ENCODE measurements at places on chromosomes 4 and X.

DNA sequence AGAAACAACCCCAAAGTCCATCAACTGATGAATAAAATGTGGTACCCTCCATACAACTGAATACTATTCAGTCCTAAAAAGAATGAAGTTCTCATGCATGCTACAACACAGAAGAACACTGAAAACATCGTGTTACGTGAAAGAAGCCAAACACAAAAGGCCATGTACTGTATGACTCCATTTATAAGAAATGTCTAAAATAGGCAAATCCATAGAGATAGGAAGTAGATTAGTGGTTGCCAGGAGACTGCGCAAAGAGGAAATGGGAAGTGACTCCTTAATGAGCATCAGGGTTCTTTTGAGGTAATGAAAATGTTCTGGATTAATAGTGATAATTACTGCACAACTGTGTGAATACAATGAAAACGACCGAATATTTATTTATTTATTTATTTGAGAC is 23.4 kb downstream of the FBXW7 start:
- no peak for DNase-seq

- no peak for DNase-seq
These were observed 237.9 kb upstream of the GK2 start for GRCh38 chr4:79645942-79646341.

GRCh38 chrX:28158019-28158777 is 176.9 kb upstream of the DCAF8L1 start:
- no peak for DNase-seq

DNA sequence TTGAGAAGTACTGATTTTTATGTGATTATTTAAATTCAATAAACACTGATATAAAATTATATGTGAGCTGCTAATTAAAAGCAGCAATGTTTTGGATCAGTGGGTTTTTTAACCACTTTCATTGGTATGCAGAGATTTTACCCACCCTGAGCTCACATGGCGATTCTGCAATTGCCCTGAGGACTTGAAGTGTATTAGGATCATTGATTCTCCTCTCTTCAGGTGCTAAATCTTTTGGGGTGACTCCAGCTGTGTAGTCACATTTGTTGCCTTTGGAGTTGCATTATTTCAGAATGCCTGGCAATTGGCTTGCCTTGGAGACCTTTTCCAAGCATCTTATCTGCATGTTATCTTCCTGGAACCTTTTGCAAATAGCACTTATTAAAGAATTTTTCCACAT is 51.3 kb downstream of the UGT8 start:
- no peak for DNase-seq

- no peak for DNase-seq
These were observed 48.8 kb upstream of the FAM9A start for GRCh38 chrX:8849945-8850344.

GRCh38 chr4:100913685-100914084 is 395.9 kb upstream of the EMCN start:
- no peak for DNase-seq

- no peak for DNase-seq
These were observed 25.2 kb upstream of the ZFX start for GRCh38 chrX:24124244-24124799.

GRCh38 chrX:4091046-4091760 is 377.8 kb upstream of the PRKX start:
- no peak for DNase-seq

- DNase-seq, result no peak
These were observed 110.5 kb upstream of the ZNF518B start for GRCh38 chr4:10567766-10568165.

DNA sequence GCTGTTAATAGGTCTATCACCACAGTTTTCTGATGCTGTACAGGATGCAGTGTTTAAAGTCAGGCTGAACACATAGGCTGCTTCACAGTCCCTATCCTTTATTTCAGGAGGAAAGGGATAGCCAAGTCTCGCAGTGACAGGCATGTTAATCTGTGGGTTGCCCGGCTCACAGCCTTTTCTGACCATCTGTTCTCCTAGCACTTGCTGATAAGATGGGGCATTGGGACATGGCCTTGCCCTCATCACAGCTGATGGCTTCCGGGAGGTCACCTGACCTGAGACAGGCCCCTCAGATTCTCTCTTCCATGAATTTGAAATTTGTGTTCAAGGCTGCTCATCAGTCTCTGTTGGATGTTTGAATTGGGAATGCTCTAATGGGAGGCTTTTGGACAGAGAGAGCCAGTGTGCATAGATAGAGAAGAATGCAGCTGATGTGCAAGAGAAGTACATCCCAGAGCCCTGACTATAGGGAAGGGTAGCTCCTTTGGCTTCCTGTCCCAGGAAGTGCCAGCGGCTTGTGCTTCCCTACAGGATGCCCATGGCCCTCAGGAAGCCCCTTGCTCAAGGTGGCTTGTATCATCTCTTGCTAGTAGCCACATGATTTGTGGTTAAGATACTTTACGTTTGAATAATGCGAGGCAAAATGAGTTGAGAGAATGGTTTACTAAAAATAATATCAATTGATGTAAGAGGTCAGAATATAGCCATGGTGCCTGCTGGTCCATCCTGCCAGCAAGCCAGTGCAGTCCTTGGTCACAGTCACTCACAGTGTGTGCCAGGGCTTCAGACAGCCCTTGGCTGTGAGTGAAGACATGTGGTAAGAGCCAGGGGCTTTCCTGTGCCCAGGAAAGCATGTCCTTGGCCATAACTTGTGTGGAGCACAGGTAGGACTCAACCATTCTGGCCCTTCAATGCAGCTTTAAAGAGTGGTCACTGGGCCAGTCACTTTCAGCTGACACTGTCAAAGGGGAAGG is 88.6 kb downstream of the TSPAN7 start:
- no peak for DNase-seq

DNA sequence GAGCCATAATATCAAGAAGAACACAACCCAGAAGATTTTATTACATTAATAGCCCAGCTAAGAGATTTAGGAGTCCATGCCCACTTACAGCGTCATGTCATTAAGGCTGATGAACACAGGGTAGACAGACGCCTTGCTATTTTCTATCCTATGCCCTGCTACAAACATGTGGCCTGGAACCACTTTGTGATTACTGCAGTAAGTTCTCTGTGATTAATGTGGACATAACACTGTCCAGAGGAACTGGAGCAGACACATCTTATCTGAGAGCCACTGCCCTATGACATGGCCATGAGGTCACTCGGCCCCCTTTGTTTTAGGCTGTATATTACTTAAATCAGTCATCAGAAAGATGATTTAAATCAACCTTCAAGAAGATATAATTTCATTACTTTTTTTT is 211.7 kb downstream of the MAML3 start:
- DNase-seq, result no peak

DNA sequence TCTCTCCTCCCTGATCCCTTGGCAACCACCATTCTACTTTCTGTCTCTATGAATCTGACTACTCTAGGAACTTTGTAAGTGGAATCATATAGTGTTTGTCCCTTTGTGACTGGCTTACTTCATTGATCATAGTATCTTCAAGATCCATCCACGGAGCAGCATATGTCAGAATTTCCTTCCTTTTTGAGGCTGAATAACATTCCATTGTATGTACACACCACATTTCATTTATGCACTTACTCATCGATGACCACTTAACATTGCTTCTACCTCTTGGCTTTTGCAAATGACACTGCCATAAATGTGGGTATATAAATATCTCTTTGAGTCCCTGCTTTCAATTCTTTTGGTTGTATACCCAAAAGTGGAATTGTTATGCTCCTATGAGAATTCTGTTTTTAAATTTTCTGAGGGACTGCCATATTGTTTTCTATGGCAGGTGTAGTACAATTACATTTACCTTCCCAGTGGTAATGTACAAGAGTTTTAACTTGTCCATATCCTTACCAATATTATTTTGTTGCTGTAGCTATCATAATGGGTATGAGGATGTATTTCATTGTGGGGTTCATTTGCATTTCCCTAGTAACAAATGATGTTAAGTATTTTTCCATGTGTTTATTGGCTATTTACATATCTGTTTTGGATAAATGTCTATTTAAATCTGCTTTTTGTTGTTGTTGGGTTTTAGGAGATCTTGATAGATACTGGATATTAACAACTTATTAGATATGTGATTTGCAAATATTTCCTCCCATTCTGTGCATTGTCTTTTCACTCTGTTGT is 466.1 kb downstream of the C4orf33 start:
- no peak for DNase-seq

DNA sequence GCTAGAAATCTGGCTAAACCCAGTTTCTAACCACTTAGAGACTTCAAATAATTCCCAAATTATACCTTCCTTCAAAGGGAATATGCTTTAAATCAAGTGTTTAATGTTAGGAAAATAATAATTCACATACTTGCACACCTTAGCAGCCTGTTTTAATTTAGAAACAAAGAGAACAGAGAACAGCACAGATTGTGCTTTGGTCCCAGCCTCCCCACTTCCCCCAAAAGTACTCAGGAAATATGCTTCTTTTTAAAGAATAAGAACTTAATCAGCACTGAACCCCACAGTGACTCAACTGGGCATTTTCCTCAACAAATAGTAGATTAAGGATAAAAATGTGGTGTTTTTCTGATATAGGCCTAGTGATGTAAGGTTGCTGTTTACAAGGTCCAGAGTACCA is 295.8 kb downstream of the GBA3 start:
- DNase-seq, result no peak

- no peak for DNase-seq
These were observed 50.9 kb downstream of the CORIN start for GRCh38 chr4:47786958-47787370.

GRCh38 chr4:75502671-75503070 is 11.5 kb downstream of the RCHY1 start:
- no peak for DNase-seq

DNA sequence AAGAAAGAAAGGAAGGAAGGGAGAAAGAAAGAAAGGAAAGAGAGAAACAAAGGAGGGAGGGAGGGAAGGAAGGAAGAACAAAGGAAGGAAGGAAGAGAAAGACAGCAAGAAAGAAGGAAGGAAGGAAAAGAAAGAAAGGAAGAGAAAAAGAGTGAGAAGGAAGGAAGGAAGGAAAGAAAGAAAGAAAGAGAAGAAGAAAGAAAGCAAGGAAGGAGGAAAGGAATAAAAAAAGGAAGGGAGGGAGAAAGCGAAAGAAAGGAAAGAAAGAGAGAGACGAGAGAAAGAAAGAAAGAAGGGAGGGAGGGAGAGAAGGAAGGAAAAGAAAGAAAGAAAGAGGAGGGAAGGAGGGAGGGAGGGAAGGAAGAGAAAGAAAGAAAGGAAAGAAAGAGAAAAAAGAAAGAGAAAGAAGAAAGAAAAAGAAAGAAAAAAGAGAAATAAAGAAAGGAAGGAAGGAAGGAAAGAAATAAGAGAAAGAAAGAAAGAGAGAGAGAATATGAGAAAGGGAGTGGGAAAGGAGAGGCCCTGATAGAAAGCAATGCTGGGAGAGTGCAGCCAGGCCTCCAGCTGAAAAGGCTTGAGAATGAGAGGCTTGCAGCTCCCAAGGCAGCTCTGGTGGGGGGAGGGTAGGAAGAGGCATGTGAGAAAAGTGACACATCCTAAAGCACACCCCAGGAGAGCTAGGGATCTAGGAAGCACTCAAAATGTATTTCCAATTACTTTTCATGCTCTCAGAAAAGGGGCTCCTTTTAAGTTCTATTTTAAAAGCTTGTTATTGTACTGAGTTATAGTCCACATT is 134.0 kb upstream of the ZIC3 start:
- no peak for DNase-seq

DNA sequence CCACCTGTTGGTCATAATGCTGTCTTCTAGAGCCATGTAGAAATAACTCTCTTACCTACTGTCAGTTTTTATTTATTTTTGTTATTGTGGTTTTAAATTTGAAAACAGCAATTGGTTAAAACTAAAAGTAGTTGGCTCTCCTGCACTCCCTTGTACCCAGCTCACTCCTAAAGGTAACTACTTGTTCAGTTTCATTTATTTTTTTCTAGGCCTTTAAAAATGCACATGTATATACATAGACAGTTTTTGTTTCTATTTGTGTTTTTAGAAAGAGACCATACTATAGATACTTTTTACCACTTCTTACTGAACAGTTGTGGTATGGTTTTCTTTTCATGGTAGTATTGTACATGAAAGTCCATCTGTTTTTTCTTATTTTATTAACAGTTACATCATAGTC is 16.8 kb downstream of the SMAD1 start:
- DNase-seq, result no peak

DNA sequence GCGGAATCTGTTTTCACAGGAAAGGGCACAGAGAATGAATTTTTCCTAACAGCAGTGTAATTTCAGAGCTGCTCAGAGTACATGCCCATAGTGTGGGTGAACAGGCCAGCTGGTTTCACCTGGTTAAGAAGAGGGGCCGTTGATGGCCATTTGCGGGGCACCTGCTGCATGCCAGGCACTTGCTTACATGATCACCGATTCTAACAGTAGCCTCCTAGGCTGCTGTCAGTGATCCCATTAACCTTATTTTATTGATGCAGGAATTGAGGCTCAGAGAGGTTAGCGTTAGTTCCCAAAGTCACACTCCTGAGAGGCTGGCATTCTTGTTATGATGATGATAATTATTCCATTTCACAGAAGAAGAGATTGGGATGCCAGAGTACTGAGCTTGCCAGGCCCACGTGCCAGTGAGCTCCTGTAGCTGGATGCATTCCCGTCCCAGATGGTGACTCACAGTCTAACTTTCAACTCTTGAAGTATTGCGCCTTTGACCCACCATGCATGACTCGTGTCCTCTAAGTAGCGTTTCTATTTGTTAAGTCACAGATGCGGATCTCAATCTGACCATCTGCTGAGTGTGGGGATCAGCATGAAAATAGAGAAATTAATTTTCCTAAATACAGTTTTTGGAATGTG is 76.5 kb downstream of the PSAPL1 start:
- DNase-seq, result no peak
